ENCODE measurements at places on chromosomes 11 and 22.

- DNase-seq, result no peak
Measured at GRCh38 chr11:16795146-16795545, 56.7 kb downstream of the C11orf58 start.

DNA sequence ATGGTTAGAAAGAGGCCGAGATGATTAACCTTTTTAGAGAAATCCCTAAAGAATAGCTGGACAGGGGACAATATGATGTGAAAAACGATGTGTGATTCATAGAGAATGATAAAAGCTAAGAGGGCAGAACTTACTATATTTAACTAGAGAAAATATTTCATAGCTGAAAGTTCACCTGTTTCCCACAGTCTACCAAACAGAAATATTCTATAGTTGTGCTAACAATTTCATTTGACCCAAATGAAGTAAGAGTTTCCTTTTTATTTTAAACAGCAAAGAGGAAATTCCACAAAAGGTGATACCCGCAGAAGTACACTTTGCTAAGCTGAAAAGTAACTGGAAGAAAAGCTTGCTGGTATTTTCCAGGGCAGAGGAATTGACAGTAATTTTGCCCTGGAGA, 26.7 kb downstream of the ALKBH8 start:
- DNase-seq, result no peak

DNA sequence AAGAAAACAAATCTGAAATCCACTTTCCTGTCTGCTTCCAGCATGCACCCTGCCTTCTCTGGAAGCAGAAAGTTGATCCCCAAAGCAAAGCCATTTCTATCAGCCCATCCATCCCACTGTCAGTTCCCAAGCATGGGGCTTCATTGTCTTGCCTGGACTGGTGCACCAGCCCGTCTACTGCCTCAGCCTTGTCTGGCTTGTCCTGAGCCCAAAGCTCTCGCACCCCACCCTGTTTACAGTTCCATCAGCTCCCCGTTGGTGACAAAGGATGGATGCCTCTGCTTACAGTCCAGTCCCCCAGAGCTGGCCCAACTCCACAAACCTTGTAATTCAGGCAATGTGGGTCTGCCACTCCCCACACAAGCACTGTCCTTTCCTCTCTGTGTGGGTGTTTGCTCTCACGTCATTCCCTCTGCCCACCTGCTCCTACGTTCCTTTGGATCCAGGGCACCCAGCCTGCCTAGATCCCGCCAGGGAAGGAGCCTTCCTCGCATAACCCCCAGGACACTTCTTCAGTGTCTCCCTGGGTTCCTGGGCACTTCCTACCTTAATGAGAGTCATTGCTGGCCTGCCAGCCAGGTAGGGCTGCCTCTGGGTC, 38.8 kb downstream of the FBLN1 start:
- DNase-seq, result no peak

DNA sequence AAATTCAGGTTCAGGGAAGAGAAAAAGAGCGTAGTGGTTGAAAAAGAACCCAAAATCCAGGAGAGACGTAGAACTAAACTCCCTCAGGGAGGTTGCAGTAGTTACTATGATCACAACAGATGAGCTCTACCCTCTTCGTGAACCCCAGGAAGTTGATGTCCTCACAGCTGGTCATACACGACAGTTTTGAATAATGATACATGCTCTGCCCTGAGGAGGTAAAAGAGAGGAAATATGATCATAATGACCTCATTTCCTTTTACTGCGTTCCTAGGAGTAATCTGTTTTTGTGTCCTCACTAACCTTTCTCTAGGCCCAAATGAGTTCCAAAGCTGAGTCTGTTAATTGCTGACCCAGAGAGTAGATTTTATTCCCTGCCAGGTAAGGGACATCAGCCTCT, 1.3 kb downstream of the PATE2 start:
- no peak for DNase-seq

DNA sequence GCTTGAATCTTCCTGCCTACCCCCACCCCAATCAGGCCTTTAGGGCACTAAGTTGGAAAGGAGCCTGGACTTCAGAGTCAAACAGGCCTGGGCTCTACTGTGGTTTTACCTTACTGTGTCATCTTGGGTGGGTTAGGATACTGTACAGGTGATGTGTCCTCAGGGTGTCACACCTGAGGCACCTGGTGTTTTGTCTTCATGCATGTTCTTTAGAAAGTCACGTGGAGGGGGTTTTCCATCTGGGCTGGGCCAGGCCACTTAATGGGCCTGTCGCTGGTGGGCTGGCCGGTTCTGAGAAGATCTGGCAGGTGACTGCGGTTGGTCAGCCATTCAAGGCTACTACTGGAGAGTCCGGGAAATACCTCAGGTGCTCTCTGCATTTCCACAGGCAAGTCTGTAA, 92.6 kb downstream of the SWAP70 start:
- DNase-seq, result peak; percentile 35

DNA sequence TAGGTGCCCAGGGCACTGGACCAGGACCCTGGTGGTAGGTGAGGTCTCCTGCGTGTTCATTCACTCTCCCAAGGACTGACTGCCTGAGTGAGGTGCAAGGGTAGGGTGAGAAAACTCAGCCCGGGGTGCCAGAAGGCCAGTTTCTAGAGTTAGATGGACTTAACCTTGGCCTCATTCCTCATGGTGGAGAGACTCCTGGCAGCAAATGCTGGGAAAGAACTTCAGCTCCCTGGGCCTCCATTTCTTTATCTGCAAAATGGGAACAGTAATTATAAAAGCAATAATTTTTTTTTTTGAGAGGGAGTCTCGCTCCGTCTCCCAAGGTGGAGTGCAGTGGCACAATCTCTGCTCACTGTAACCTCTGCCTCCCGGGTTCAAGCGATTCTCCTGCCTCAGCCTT, 47.7 kb downstream of the TRIOBP start:
- peak; percentile 38 for DNase-seq

GRCh38 chr22:30244066-30244465, 2.5 kb downstream of the LIF start:
- DNase-seq, result no peak

DNA sequence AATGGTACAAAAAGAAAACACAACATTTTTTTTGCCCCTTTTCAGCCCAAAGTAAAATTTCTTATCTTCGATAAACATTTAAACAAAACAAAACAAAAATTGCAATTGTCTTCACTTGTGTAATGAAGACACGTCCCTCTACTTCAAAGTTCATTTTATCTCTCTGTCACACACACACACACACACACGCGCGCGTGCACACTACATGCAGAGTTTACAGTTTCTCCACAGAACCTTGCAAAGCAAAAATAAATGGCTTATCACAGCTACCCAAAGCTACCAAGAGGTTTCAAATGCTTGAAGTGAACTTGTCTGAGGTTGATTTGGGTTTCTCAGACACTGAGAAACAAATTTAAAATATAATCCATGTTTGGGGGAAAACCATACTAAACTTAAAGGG, 72.3 kb downstream of the ETS1 start:
- DNase-seq, result no peak

DNA sequence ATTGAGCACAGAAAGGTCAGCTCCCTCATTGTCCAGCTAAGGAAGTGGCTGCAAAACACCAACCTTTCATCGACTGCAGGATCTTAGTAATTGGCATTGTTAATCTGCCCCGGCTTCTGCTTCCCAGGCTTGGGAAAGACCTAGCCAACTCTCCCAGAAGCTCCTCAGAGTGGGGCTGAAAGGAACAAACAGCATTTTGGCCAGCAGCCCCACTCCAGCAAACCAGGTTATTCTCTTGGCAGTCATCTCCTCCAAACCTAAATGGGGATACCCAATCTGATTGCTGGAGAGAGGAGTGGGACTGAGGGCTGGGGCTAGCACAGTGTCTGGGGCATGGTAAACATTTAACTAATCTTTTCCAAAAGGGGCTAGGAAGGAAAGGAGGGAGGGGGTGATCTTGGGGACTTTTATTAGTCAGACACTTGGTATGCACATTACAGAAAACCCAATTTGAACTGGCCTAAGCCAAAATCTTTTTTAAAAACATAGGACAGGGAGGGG, 294.4 kb downstream of the MN1 start:
- no peak for DNase-seq

DNA sequence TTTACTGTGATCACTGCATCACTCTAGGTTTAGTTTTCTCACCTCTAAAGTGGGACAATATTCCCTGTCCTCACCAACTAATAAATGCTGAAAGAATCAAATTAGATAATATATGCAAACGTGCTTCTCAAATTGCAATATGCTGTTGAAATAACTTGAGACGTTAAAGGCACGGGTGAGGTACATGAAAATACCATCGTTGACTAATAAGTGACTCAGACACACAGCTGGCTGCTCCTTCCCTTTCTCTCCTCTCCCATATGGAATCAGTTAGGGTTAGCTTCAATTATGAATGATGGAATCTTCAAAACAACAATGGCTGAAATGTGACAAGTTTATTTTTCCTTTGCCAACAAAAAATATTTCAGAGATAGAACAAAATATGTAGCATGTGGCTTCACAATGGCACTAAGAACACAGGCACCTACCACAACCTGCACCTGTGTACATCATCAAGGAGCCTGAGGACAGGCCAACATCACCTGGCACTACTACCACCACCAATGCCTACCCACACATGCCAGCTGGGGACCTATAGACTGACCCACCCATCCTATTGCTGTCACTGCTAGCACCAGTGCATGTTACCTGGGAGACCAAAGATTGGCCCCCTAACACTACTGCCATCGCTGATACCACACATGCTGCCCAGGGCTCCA, 13.7 kb downstream of the GDPD4 start:
- no peak for DNase-seq

GRCh38 chr11:130616573-130616972, 168.1 kb downstream of the ADAMTS15 start:
- no peak for DNase-seq

- DNase-seq, result no peak
Measured at GRCh38 chr11:21603886-21604285, 589.0 kb upstream of the ANO5 start.

DNA sequence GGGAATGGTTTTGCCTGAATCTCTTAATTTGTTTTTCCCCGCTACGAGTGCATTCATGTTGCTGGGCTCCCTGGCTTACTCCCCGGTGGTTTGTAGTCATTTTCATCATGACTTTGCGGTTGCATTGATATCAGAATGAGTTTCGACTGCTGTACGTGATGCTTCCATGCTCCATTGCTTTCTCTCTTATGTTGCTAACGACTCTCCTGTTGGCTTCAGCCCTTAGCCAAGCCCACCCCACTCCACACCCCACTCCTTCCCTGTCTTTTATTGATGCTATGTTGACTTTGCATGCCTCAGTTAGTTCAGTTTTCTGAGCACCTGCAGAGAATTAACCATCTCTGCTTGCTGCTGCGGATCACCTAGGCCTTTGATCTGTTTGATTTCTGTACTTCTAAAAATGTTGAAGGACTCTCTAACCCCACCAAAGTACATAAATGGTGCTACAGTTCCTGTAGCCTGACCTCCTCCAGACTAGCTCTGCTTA, 65.3 kb downstream of the ARFGAP2 start:
- no peak for DNase-seq

DNA sequence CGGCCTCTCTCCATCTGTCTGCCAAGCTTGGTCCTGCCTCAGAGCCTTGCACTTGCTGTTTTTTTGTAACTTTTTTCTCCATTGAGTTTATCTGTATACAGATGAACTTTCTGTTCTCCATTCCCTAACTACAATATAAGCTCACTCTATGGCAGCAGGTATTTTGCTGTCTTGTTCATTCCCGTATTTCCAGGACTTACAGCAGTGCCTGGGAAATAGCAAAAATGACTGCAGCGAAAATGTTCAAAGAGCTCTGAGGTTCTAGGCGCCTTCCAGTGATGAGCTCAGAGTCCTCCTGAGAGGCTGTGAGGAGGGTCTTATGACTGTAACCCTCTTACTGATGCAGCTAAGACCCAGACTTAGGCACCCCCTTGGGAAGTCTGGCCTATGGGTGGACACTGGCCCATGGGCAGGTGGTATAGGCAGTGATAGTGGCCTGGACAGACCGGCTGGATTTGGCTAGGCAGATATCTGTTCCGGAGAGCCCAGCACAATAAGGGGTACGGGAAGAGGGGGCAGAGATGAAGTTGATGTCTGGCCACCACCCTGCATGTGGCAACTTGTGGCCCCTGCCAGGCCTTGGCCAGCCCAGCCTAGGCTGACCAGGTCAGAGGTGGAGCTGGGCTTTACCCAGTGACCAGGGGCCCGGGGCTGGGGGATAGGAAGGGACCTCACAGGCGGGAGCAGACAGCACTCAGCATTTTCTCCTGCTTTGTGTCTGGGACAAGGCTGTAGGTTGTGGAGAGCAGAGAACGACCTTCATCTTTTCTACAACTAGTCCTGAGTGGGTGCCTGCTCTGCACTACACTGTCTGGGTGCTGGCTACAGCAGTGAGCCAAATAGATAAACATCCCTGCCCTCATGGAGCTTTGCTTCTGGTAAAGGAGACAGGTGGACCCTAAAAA, 4.6 kb downstream of the ATF4 start:
- DNase-seq, result peak; percentile 51

GRCh38 chr11:38818720-38819119, 2220.7 kb upstream of the RAG2 start:
- no peak for DNase-seq

DNA sequence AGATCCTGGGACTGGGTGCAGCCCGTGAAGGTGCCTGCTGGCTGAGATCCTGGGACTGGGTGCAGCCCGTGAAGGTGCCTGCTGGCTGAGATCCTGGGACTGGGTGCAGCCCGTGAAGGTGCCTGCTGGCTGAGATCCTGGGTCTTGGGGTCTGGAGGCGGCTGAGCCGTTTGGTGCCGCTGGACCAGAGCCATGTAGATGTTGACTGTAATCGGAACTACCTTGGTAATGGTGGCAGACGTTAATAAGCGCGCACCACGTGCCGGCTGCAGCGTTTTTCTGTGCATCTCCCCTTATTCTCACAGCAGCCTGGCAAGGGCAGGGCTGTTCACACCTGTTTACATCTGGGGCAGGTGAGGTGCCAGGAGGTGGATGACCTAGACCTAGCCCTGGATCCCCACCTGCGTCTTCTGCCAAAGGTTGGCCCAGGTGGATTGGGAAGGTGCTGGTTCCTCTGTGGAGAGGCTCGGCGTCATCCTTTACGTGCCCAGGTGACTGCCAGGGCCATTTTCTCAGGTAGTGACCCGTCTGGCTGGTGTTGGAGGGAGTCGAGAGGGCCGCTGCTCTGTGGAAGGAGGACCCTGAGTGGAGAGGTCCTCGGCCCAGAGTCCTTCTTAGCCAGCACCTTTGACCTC, 382.5 kb downstream of the TBC1D22A start:
- DNase-seq, result no peak

DNA sequence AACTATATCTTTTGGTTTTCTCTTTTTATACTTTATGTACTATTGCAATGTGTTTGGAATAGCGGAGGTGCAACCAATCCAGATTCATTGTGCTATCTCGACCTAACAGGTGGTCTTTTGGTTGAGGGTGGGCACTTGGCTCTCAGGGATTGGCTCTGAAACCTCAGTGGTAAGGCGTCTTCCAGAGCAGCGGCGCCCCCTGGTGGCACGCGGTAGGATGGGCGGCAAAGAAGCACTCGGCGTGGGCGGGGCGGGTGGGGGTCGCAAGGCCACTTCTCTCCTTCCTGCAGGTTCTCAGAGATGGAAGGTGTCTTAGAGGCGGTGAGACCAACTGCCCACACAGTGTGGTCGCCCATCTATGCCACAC, 19.2 kb upstream of the PLET1 start:
- DNase-seq, result peak; percentile 71

GRCh38 chr11:8098361-8098760, 17.4 kb downstream of the TUB start:
- no peak for DNase-seq

Measured in NAMALWA (cell line).